ENCODE measurements at places on chromosomes 12 and 14.

GRCh38 chr12:49345825-49346658, 646 bp upstream of the DNAJC22 start:
- DNase-seq: no peak

DNA sequence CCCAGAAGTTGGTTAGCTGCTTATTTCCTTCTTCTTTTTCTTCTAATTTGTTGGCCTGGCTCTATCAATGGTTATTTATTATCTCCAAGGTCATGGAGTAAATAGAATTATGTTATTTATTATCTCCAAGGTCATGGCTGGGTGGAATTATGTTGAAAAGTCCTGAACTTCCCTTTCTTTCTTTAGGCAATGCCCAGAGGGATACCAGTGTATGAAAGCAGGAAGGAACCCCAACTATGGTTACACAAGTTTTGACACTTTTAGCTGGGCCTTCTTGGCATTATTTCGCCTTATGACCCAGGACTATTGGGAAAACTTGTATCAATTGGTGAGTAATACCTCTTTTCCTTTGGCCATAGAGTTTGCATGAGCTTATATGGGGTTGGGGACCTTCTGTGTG, 111.6 kb downstream of the SCN8A start:
- DNase-seq: no peak

GRCh38 chr12:82964446-82964845, 277.7 kb downstream of the TMTC2 start:
- no peak for DNase-seq

- no peak for DNase-seq
Measured at GRCh38 chr12:47964106-47964728, 821 bp downstream of the TMEM106C start.

DNA sequence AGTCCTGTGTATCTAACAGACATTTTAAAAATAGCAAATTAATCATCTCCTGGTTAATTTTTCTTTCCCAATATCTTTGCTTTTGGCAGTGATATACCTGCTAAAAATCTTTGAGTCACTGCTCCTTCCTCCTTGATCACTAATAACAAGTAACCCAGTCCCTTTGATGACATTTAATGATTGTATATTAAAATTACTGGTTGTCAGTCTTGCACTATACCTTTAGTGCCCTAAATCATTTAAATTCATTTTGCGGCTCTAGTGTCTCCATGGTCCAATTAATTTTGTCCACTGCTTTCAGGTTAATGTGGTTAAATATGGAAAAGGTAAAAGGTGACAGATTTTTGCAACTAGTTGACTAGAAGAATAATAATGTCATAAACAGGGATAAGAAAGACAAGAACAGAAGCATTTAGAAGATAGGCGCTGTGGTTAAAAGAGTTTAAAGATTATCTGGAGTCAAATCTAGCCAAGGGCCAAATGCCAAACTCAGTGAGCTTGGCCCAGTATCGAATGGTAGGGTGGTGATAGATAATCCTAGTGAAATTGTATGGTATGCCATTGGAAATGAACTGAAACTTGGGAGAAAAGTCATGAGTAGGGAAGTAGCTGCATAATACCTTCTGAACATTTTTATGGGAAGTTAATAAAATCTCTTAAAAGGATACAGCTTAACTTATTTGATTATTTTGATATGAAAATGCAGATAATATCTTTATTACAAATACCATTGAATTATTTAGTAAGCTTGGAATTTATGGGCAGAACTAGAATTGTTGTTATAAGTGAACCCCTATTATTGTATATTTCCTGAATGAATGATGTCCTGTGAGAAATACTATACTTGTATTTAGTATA, 115.0 kb downstream of the PCNX1 start:
- DNase-seq: no peak

- DNase-seq: no peak
Measured at GRCh38 chr12:46783871-46784270, 41.9 kb downstream of the SLC38A4 start.

DNA sequence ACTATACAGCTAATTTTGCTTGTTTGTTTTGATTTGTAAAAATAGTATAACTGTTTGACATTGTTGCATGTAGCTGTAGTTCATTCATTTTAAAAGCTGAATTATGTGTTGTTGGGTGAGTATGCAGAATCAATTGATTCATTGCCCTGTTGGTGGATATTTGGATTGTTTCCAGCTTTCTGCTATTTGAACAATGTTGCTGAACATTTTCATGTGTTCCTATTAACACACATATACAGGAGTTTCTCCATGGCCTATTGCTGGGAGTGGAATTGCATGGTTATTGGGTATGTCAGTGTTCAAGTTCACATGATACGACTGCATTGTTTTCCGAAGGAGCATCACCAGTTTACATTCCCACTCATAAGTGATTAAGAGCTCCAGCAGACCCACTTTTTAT, 75.3 kb downstream of the SRGAP1 start:
- DNase-seq: no peak

GRCh38 chr12:130872179-130873096, 572 bp downstream of the RAN start:
- peak; percentile 34 for DNase-seq

DNA sequence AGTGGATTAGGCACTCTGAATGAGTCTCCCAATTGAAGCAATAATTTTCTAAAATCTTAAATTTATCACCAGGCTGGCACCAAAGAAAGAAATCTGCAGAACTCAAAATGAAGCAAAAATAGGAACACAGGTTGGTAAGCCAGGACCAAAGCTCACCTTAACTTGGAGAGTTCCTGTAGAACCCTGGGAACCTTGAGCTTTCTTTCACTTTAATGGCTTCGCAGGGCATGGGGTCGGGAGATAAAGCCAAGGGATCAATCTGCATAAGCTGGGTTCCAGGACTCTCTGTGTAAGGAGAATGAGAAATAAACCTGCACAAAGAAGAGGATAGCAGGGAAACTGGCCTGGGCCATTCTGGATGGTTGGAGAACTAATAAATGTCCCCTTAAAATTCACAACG, 8.3 kb upstream of the VDR start:
- no peak for DNase-seq

Measured in T-helper 22 cell (primary cell).